ENCODE measurements at places on chromosomes 7 and 10. TPM values are rescaled to one million over a fixed set of nuclear protein-coding genes. Genes with fewer than 3 reads are reported as not detected.

ITIH5 gene
- 3.9 TPM for total RNA-seq

RBM20 gene
- total RNA-seq = 7.4 TPM

SPDYE11 gene
- total RNA-seq = not detected

ECHDC3 gene
- total RNA-seq = 501 TPM

NANOS1 gene
- 21.4 TPM for total RNA-seq

- no peak for DNase-seq
Measured at GRCh38 chr10:71159892-71160291, 52.5 kb upstream of the UNC5B start.

GRCh38 chr7:129136887-129137642 lies 7.4 kb upstream of the TSPAN33 start:
- no peak for DNase-seq

DNA sequence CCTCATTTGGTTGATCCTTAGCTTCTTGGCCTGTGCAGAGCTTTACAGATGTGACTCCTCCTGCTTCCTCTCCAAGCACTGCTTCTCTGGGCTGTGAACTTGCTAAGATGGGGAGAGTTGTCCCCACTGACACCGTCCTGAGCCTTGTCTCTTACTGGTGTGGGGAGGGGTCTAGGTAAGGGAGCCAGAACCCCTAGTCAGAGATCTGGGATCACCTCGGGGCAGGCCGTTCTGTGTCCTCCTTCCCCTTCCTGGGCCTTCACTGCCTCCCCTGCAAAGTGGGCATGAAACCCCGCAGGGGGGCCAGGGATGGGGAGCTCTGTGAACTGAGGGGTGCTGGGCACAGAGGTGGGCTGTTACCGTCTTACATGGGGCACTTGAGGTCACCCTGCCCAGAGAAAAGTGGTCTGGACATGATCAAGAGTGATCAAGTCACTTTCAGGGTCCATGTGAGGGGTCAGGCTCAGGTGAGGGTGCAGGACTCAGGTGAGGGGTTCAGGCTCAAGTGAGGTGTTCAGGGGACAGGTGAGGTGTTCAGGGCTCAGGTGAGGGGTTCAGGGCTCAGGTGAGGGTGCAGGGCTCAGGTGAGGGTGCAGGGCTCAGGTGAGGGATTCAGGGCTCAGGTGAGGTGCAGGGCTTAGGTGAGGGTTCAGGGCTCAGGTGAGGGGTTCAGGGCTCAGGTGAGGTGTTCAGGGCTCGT lies 86.2 kb downstream of the ADCY1 start:
- DNase-seq = no peak

- DNase-seq = no peak
Measured at GRCh38 chr10:71044720-71045119, 156.4 kb upstream of the PCBD1 start.

GRCh38 chr7:139118805-139119485 lies 9.4 kb upstream of the ZC3HAV1 start:
- no peak for DNase-seq

DNA sequence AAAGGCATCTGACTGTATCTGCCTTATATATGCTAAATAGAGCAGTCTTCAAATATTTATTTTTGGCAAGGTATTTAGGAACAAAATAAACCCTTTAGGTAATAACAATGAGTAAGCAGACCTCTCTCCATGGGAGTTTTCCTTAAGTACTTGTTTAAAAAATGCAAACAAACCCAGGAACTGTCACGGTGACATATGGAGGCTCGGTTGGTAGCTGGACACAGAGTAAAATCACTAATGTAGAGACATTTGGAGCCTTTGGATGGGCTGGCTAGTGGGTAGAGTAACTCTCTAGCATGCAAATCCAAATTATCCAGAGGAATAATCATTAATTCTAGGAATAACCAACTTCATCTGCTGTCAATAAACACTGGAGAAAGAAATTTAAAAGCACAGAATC lies 71.6 kb upstream of the LAMB4 start:
- no peak for DNase-seq

DNA sequence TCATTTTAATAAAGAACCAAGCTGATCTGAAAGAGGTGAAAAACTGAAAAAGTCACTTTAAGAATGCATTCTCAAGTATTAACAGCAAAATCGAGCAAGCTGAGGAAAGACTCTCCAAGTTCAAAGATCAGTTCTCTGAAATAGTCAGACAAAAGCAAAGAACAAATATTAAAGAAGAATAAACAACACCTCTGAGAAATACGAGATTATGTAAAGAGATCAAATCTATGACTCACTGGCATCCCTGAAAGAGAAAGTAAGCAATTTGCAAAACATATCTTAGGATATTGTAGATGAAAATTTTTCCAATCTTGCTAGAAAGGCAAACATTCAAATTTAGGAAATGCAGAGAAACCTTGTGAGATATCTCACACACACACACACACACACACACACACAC lies 138.4 kb upstream of the HGF start:
- no peak for DNase-seq
